ENCODE measurements at places on chromosomes 2 and 18. TPM values are rescaled to one million over a fixed set of nuclear protein-coding genes. Genes with fewer than 3 reads are reported as not detected.

ST8SIA5 gene
- not detected for total RNA-seq

SLC35F5 gene
- 61.9 TPM for total RNA-seq

SCG2 gene
- 0.49 TPM for total RNA-seq

C2orf78 gene
- total RNA-seq, result not detected

HOXD8 gene
- total RNA-seq, result 0.61 TPM

CAPN14 gene
- total RNA-seq, result 0.20 TPM

MAL gene
- total RNA-seq, result 7.4 TPM

RNF144A gene
- total RNA-seq, result 20.7 TPM

SPATA3 gene
- total RNA-seq, result not detected

CENPA gene
- 0.86 TPM for total RNA-seq

TUBB8B gene
- 1.0 TPM for total RNA-seq

MOB4 gene
- total RNA-seq, result 30.6 TPM

ANO7 gene
- total RNA-seq, result 1.1 TPM

TANC1 gene
- total RNA-seq, result 73.2 TPM

OR6B2 gene
- total RNA-seq, result not detected

SERPINE2 gene
- total RNA-seq, result 2.6 TPM

IL1A gene
- total RNA-seq, result not detected

MYO1B gene
- total RNA-seq, result 128 TPM

ZFAND2B gene
- 38.7 TPM for total RNA-seq

DSC3 gene
- total RNA-seq, result 0.40 TPM

MAPRE2 gene
- total RNA-seq, result 30.4 TPM
